Tibial nerve (tissue), 4 donors: ENCODE measurements at places on chromosomes 12 and 14. TPM values are rescaled to one million over a fixed set of nuclear protein-coding genes. Genes with fewer than 3 reads are reported as not detected.

Gene RPL10L
- not detected for total RNA-seq

Gene ALX1
- total RNA-seq, result not detected

Gene NDRG2
- 724 TPM for total RNA-seq

Gene SCN8A
- 0.21 TPM for total RNA-seq

Gene SLC38A4
- total RNA-seq, result not detected

Gene PLA2G1B
- not detected for total RNA-seq

Gene RHEBL1
- 4.3 TPM for total RNA-seq

Gene COPZ1
- total RNA-seq, result 48.8 TPM

Gene MMP19
- 35.1 TPM for total RNA-seq

Gene PLEKHG7
- total RNA-seq, result 1.6 TPM

Gene LALBA
- not detected for total RNA-seq

Gene DCP1B
- 12.1 TPM for total RNA-seq

GRCh38 chr12:88142610-88142991 is 494 bp downstream of the TMTC3 start:
- H3K27ac ChIP-seq, result peak overlapping the region; percentile 70
- H3K4me3 ChIP-seq, result peak overlapping the region; percentile 90
- DNase-seq, result peak; percentile 21
- H3K4me1 ChIP-seq, result peaks cover 3% of the 10 kb centered on the region
- H3K27me3 ChIP-seq, result no peaks in the 10 kb centered on the region

DNA sequence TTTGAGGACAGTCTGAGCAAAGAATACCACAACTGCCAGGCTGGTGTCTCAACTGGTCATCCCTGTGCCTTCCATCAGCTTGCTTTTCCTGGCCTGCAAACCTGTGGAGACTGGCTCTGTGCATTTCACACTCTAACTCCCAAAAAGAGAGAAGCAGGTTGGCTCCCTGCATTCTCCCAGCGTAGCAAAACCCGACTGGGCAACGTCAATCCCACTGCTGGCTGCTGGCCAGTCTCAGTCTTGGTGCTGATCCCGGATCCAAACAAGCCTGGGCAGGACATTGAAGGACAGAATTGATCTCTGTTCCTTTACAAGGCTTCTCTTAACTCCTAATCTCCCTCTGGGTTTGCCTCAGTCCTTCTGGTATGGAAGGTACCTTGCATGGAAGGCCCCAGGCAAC is 65.4 kb downstream of the FZD10 start:
- H3K27me3 ChIP-seq, result no peaks in the 10 kb centered on the region
- no peak overlapping the region for H3K27ac ChIP-seq
- H3K36me3 ChIP-seq, result no peaks in the 10 kb centered on the region
- no peak for DNase-seq

- H3K27me3 ChIP-seq, result no peaks in the 10 kb centered on the region
- no peaks in the 10 kb centered on the region for H3K4me1 ChIP-seq
- no peak overlapping the region for H3K27ac ChIP-seq
- no peaks in the 10 kb centered on the region for H3K36me3 ChIP-seq
- no peak overlapping the region for H3K4me3 ChIP-seq
These were observed 29.0 kb upstream of the FAM181A start for GRCh38 chr14:93898081-93898611.

DNA sequence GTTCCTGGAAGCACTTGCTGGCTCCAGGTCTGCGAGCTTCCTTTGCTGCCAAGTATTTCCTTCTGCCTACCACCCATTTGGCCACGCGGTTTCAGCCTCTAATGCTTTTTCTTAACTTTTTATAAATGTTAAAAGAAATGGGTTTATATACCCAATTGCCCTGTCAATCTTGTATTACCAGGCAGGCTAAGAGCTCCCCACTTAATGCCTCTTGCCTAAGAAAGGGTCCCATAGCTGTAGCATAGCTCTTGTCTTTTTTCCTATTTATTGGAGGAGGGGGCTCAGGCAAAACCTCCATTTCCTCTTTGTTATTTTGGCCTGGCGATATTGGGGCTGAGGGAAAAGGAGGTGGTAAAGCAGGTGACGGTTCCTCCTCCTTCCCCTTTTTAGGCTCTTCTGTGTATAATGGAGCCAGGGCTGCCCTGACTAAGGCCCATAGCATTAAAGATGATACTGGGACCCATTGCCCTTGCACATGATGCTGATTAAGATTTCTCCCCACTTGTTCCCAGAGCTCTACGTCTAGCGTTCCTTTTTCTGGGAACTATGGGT is 21.6 kb upstream of the BLTP3B start:
- H3K36me3 ChIP-seq, result no peaks in the 10 kb centered on the region
- DNase-seq, result no peak
- peaks cover 3% of the 10 kb centered on the region for H3K4me1 ChIP-seq
- no peaks in the 10 kb centered on the region for H3K27me3 ChIP-seq
- peak overlapping the region; percentile 41 for H3K4me3 ChIP-seq

DNA sequence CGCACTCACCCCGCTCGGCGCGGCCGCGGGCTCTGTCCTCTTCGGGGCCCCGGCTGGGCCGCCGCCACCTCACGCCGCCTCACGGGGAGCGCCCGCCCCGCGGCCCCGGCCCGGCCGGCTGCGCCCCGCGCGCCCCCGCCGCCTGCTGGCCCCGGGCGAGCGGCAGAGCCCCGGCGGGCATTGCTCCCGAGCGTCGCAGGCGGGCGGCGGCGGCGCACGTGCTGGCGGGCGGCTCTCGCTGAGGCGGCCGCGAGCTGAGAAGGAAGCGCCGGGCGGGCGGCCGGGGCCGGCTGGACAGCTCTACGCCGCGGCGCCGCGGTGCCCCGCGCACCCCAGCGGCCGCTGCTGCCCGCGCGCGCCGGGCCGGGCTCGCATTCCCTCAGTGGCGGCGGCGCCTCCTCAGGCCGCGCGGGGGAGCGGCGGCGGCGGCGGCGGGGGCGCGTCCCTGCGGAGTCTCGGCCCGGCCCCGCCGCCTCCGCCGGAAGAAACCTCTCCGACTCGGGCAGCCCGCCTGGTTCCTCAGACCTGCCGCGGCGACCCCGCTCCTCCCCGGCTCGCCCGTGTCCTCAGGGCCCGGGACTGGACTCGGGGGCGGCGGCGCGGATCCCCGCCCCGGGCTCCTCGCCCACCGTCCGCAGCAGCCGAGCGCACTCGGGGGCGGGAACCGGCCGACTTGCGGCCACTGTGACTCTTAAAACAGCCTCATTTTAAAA is at the start of gene PITPNM2:
Gene PITPNM2, minus strand, starts transcription at position 347 of the 713 bp plus-strand sequence. CDS start 116,500 bp downstream, outside the sequence.
- no peaks in the 10 kb centered on the region for H3K27me3 ChIP-seq
- peaks cover 20% of the 10 kb centered on the region for H3K4me1 ChIP-seq
- no peaks in the 10 kb centered on the region for H3K36me3 ChIP-seq
- peak within 1 kb of the TSS; percentile 88 for H3K27ac ChIP-seq
- DNase-seq, result peak; percentile 30

DNA sequence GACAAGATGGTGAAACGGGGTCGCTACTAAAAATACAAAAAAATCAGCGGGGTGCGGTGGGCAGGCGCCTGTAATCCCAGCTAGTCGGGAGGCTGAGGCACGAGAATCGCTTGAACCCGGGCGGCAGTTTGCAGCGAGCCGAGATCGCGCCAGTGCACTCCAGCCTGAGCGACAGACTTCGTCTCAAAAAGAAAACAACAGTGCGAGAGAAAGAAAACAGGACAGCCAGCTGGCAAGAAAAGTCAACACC is 633 bp upstream of the RNU4-2 start:
- H3K36me3 ChIP-seq, result no peaks in the 10 kb centered on the region
- peak overlapping the region; percentile 96 for H3K27ac ChIP-seq
- DNase-seq, result no peak
- no peaks in the 10 kb centered on the region for H3K4me1 ChIP-seq
- no peaks in the 10 kb centered on the region for H3K27me3 ChIP-seq

DNA sequence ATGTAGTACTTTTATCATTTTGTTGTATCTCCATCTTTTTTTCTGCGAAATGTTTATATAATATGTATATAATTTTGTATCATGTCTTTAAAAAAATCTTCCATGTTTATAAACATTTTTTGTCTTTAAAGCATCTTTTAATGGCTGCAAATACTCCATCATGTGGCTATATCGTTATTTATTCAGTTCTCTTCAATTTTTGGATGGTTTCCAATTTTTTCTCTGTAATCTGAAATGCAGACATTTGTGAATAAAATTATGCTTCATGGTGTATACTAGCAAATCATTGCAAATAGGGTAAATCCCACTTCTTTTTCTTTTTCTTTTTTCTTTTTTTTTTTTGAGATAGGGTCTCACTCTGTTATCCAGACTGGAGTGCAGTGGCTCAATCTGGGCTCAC is 54.0 kb downstream of the CPSF2 start:
- H3K27me3 ChIP-seq, result no peaks in the 10 kb centered on the region
- H3K27ac ChIP-seq, result no peak overlapping the region
- H3K36me3 ChIP-seq, result no peaks in the 10 kb centered on the region
- H3K4me3 ChIP-seq, result no peak overlapping the region
- DNase-seq, result no peak

- no peaks in the 10 kb centered on the region for H3K4me1 ChIP-seq
- H3K36me3 ChIP-seq, result no peaks in the 10 kb centered on the region
- H3K4me3 ChIP-seq, result no peak overlapping the region
- no peak overlapping the region for H3K27ac ChIP-seq
- no peaks in the 10 kb centered on the region for H3K27me3 ChIP-seq
These were observed 23.0 kb downstream of the KCNJ8 start for GRCh38 chr12:21751517-21751916.

DNA sequence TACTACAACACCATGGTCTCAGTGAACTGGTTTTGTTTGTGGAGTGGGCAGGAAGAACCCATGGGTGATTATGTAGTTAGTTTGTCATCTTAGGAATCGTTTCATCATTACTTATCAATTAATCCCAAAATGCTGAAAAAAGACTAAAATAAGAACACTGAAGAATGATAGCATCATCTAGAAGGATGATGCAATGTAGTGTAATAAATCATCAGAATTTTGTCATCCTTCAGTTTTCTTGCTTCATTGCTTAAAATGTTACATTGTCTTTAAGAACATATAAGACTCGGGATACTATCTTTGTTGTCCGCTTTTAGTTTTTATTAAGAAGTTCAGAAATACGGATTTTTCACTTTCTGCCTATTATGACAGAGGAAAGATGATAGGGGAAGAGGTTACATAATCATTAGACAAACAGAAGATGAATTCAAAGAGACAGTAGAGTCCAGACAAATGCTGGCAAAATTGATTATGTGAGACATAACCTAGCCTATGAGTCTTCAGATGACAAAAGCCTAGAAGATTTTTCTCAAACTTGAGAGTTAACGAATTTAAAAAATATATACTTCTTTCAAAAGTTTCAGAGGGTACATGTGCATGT is 10.8 kb upstream of the SMOC1 start:
- no peak for DNase-seq
- H3K4me1 ChIP-seq, result no peaks in the 10 kb centered on the region
- no peaks in the 10 kb centered on the region for H3K27me3 ChIP-seq
- H3K36me3 ChIP-seq, result no peaks in the 10 kb centered on the region
- no peak overlapping the region for H3K4me3 ChIP-seq

GRCh38 chr14:40599725-40600124 is 1007.0 kb upstream of the LRFN5 start:
- no peak for DNase-seq
- H3K4me3 ChIP-seq, result no peak overlapping the region
- no peaks in the 10 kb centered on the region for H3K27me3 ChIP-seq
- no peak overlapping the region for H3K27ac ChIP-seq

DNA sequence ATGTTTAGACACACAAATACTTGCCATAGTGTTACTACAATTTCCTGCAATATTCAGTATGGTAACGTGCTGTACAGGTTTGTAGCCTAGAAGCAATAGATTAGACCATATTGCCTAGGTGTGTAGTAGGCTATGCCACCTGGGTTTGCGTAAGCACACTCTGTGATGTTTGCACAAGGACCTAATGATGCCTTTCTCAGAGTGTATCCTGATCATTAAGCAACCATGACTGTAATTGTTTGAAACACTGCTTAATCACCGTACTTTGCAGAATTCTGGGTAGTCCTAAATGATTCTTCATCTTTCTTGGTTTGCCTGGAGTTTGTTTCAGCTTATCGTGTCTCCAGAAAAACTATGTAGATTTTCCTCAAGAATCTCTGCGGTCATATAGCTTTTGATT is 11.2 kb upstream of the TCP11L2 start:
- no peaks in the 10 kb centered on the region for H3K27me3 ChIP-seq
- H3K4me1 ChIP-seq, result no peaks in the 10 kb centered on the region
- no peaks in the 10 kb centered on the region for H3K36me3 ChIP-seq
- H3K4me3 ChIP-seq, result no peak overlapping the region
- DNase-seq, result no peak

DNA sequence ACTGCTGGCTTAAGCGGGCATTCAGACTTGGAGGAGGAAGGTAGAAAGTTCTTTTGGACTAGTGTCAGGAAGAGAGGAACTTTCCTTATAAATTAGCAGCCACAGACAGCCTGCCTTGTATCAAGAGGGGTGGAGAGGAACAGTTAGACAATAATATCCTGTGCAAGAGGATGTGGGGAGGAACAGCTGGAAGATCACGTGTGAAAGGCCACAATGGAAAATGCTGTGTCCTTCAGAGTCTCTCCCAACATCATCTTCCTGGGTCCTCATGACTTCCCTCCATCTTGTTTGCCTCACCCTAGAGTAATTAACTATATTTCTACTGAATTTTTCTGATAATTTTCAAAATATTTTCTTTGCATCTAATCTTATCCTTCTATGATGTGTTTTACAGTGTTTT is 117.4 kb downstream of the MGAT4C start:
- H3K4me3 ChIP-seq, result no peak overlapping the region
- no peaks in the 10 kb centered on the region for H3K27me3 ChIP-seq
- no peaks in the 10 kb centered on the region for H3K36me3 ChIP-seq
- DNase-seq, result no peak

- H3K27ac ChIP-seq, result peak overlapping the region; percentile 100
- peaks cover 60% of the 10 kb centered on the region for H3K4me1 ChIP-seq
- no peaks in the 10 kb centered on the region for H3K36me3 ChIP-seq
- no peaks in the 10 kb centered on the region for H3K27me3 ChIP-seq
- peak; percentile 31 for DNase-seq
These were observed 8.5 kb downstream of the RARG start for GRCh38 chr12:53223389-53224060.

GRCh38 chr12:114447274-114447716 is 41.4 kb upstream of the TBX5 start:
- DNase-seq, result no peak
- no peak overlapping the region for H3K4me3 ChIP-seq

DNA sequence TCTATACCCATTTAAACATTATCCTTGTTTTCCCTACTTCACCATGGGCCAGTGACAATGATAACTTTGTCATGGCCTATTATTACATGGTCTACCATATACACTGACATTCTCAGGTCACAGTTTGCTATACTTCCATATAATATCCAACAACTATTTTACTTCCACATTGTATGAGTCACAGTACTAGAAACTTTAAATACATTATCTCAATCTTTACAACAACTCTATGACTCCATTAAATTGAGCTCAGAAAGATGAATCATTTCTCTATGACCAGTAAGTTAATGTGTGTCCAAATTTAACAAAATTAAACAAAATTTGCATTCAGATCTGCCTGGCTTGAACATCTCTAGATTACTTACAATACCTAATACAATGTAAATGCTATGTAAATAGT is 93.9 kb downstream of the PLEKHG7 start:
- H3K27ac ChIP-seq, result no peak overlapping the region
- H3K4me3 ChIP-seq, result no peak overlapping the region
- no peak for DNase-seq
- H3K36me3 ChIP-seq, result no peaks in the 10 kb centered on the region
